Liver (tissue), 10 donors: ENCODE measurements at places on chromosomes 16 and 17.

- H3K36me3 ChIP-seq, result no peaks in the 10 kb centered on the region
- H3K27ac ChIP-seq, result no peak overlapping the region
- H3K4me3 ChIP-seq, result no peak overlapping the region
These were observed 38.4 kb downstream of the SRCIN1 start for GRCh38 chr17:38567350-38567749.

DNA sequence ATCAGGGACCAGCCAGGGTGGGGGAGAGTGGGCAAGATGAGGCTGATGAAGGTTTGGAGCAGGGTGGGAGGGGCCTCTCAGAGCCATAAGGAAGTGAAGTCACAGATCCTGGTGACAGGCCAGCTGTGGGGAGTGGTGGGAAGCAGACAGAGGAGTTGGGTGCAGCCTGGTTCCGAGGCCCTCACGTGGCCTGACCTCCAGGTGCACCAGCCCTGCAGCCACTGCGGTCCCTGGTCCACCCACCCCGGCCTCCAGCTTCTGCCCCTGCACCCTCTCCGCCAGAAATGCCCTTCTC is 3.9 kb upstream of the ZFPM1 start:
- H3K27ac ChIP-seq, result no peak overlapping the region
- H3K4me1 ChIP-seq, result peaks cover 3% of the 10 kb centered on the region
- no peaks in the 10 kb centered on the region for H3K36me3 ChIP-seq
- H3K4me3 ChIP-seq, result no peak overlapping the region
- no peaks in the 10 kb centered on the region for H3K27me3 ChIP-seq

DNA sequence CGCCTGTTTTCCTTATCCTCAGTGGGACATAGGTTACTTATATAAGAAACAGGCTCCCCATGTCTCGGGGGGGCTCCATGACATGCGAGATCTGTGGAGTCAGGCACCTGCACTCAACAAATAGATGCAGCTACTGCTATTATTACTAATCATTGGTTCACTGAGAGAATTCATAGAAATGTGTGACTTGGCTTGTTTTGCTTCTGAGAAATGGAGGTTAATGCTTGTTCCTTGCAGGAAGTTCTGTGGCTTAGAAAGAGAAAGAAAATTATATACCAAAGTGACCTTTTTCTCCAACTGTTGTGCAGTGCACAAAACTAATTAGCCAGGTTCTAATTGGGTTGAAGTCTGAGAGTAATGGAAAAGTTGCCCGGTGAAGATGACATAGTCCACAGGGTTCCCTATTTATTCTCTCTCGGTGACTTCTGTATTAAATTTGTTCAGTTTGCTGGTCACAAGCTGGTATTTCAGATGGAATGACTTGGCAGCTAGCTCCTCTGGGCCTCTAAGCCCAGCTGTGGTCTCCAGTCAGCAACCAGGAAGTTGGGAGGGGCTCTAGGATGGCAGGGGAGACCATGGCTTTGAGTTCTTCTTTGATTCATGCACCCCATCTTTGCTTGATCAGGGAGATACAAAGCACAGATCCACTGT is 17.6 kb upstream of the MAF start:
- DNase-seq, result no peak
- H3K4me3 ChIP-seq, result no peak overlapping the region
- H3K36me3 ChIP-seq, result no peaks in the 10 kb centered on the region
- H3K27ac ChIP-seq, result no peak overlapping the region

DNA sequence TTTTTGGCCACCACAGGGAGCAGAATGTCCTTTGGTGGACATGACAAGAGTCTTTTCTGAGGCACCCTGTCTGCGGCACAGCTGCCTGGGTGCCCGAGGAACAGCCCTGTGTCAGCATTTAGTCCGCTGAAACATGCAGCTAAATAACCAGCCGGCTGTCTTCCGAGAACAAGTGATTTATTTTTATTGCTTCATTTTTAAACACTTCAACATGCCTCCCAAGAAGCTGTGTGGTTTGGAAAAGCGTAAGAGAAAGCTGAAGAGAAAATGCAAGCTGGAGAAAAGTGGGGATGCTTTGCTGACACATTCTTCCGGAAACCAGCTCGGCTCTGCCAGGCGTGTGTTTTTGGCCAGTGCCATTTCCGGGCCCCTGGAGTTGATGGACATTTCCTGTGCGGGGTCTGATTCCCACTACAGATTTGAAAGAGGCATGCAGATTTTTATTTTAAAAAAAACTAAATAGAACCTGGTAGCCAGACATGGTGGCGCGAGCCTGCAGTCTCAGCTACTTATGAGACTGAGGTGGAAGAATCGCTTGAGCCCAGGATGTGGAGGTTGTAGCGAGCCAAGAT is 94.7 kb downstream of the SEC14L1 start:
- H3K36me3 ChIP-seq, result no peaks in the 10 kb centered on the region
- no peak for DNase-seq
- H3K27ac ChIP-seq, result no peak overlapping the region

DNA sequence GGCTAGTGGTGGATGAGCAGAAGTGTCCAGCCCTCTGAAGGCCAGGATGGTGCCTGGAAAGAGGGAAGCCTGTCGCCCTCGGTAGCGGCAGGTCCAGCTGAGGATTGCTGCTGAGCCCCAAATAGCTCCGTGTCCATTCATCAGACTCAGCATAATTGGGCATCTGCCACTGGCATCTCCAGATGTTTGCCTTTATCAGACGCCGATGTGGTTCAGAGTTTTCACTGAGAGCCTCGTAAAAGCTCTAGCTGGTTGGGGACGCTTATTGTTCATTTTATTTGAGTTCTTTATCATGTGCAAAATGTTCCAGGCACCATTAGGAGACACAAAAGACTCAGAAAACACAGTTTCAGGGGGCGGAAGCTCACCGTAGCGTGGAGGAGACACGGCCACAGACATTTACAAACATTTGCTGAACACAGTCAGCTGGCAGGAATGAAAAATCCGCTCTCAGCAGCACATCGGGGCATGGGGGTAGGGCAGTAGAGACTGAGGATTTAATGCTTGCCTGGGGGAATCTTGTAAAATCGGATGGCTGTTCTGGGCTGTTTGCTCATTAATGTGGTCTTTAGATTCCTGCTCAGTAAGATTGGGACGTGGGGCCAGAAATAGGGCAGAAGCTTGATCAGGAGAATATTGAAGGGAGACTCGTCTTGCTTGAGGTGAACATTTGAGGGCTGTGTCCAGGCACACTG is 41.7 kb downstream of the SMPD3 start:
- H3K4me3 ChIP-seq, result no peak overlapping the region
- H3K4me1 ChIP-seq, result peaks cover 23% of the 10 kb centered on the region

DNA sequence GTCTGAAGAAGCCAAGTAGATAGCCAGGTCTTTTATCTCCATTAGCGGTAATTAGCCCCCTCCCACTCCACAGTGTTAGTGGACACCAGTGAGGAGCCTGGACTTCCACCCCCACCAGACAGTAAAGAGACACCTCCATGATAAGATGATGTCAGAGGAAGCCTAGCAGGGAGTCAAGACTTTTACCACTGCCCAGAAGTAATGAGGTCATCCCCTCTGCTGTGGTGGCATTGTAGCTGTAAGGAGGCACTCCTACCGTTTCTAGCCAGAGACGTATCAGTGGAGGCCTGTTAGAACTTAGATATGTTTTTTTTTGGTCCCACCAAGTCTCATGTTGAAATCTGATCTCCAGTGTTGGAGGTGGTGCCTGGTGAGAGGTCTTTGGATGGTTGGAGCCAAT is 38.1 kb downstream of the PIK3R5 start:
- H3K36me3 ChIP-seq, result no peaks in the 10 kb centered on the region
- DNase-seq, result no peak
- no peaks in the 10 kb centered on the region for H3K27me3 ChIP-seq
- H3K27ac ChIP-seq, result no peak overlapping the region
- no peaks in the 10 kb centered on the region for H3K4me1 ChIP-seq
- H3K4me3 ChIP-seq, result no peak overlapping the region

DNA sequence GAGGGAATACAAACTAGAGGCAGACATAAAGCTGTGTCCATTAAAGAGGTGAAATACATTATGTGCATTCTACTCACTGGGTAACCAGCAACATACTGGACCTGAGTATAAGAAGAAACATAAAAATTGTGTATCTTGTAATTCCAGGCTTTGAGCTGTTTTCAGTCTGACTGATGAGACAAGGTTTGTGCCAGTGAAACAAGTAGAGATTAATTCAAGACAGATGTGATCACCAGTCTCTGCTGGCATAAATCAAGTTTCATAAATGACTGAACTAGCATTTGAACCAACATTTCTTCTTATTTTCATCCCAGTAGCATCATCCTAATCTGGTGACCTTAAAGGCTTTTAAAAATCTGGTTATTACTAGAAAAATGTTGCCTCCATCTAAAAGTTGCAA is 108.8 kb upstream of the RPL38 start:
- no peaks in the 10 kb centered on the region for H3K27me3 ChIP-seq
- H3K27ac ChIP-seq, result no peak overlapping the region
- no peak overlapping the region for H3K4me3 ChIP-seq
- H3K36me3 ChIP-seq, result no peaks in the 10 kb centered on the region
- DNase-seq, result no peak
- no peaks in the 10 kb centered on the region for H3K4me1 ChIP-seq

DNA sequence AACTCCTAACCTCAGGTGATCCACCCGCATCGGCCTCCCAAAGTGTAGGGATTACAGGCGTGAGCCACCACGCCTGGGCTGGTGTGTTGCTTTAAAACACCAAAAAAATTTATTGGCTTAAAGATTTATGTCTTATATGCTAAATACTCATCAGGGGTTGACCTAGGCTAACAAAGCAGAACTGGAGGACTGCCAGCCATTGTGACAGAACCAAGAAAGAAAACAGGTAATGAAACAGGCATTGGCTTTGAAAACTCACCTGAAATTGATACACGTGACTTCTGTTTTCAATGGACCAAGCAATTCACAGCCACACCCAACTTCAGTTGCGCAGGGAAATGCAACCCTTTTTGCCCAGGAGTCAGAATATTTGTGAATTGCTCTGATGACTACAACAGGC is 4.9 kb upstream of the PHAF1 start:
- no peak for DNase-seq
- no peaks in the 10 kb centered on the region for H3K27me3 ChIP-seq
- H3K36me3 ChIP-seq, result no peaks in the 10 kb centered on the region
- no peak overlapping the region for H3K27ac ChIP-seq
- H3K4me1 ChIP-seq, result peaks cover 3% of the 10 kb centered on the region

- H3K4me3 ChIP-seq, result no peak overlapping the region
- no peaks in the 10 kb centered on the region for H3K36me3 ChIP-seq
- H3K27ac ChIP-seq, result no peak overlapping the region
- no peaks in the 10 kb centered on the region for H3K27me3 ChIP-seq
These were observed 27.2 kb upstream of the IRF8 start for GRCh38 chr16:85871756-85872155.

GRCh38 chr16:12617401-12617819 is 186.3 kb downstream of the CPPED1 start:
- no peak for DNase-seq
- H3K4me3 ChIP-seq, result no peak overlapping the region
- no peaks in the 10 kb centered on the region for H3K36me3 ChIP-seq
- H3K27me3 ChIP-seq, result no peaks in the 10 kb centered on the region
- H3K4me1 ChIP-seq, result peaks cover 15% of the 10 kb centered on the region

DNA sequence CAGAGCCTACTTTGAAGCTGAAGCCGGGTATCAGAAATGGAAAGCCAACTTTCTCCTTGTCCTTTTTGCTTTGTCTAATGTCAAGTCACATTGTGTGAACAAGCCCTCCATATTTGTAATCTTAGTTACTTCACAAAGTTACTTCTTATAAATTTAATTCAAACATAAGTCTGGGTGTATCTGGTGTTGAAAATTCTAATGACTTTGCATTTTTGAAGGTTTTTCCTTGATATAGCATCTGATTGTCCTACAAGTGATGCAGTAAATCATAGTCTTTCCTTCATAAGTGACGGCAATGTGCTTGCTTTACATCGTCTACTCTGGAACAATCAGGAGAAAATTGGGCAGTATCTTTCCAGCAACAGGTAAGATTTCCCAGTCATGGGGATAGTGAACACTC is 36.9 kb downstream of the OMG start:
- H3K27ac ChIP-seq, result no peak overlapping the region
- H3K4me3 ChIP-seq, result no peak overlapping the region
- H3K27me3 ChIP-seq, result no peaks in the 10 kb centered on the region
- H3K4me1 ChIP-seq, result no peaks in the 10 kb centered on the region
- peaks cover 1% of the 10 kb centered on the region for H3K36me3 ChIP-seq
- DNase-seq, result no peak

GRCh38 chr16:2150418-2151187 is 2.2 kb downstream of the RAB26 start:
- DNase-seq, result no peak
- no peaks in the 10 kb centered on the region for H3K27me3 ChIP-seq
- no peak overlapping the region for H3K4me3 ChIP-seq
- H3K27ac ChIP-seq, result peak overlapping the region; percentile 38
- H3K36me3 ChIP-seq, result no peaks in the 10 kb centered on the region

DNA sequence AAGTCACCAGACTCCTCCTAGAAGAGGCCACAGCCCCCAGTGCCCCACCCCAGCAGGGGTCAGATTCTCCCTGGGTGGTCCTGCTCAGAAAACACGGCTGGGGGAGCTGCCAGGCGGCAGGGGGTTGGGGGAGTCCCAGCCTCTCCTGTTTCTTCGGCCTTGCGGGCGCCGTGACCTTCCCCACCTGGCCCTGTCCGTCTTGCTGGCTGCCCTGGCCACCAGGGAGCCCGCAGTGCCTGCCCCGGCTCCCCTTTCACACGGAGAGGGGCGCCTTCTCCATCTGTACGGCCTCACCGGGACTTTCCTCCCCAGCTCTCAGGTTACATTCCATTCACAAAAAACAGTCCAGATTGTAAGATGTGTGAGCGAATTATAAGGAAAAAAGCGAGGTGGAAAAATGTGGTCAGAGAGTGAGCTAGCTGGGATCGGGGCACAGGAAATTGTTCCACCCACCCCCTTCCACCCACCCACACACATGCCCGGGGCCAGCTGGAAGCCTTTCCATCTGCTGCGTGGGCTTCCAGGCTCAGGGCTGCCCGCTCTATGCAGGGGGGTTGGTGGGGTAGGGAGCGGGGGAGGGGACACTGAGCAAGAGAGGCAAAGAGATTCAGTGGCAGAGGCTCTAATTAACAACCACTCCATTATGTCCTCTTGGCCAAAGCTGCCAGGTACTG is 14.6 kb upstream of the CIBAR2 start:
- no peak for DNase-seq
- no peak overlapping the region for H3K4me3 ChIP-seq
- H3K4me1 ChIP-seq, result peaks cover 5% of the 10 kb centered on the region
- H3K36me3 ChIP-seq, result no peaks in the 10 kb centered on the region

DNA sequence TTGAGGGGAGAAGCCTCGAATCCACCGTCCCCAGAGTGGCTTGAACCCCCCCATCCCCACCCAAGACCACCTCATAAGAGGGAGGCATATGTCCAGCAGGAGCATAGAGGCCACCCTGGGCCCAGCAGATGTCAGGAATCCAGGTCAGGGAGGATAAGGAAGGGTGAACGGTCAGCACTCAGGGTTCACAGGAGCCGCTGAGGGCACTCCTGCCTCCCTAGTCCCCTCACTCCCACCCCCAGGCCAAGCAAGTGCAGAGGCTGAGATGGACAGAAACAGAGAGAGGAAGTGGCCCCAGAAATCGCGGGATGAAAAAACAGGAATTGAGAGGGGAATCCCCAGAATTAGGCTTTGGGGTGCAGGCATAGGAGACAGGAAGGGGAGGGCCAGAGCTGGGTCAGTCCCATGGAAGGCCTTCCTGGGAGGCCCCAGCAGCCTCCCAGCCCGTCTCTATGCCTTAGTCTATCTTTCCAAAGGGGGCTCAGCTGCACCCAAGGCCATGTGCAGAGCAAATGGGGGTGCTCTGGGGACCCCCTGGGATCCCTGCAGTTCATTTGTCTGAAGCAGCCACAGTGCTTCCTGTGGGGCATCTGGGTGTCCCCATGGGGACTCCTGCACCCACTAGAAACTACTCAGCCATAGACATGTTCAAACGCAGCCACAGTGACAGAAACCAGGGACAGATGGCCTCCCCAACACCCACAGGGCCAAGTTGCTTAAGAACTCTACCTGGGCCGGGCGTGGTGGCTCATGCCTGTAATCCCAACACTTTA is 1.7 kb downstream of the CMTM3 start:
- peaks cover 2% of the 10 kb centered on the region for H3K4me1 ChIP-seq
- no peaks in the 10 kb centered on the region for H3K27me3 ChIP-seq
- H3K4me3 ChIP-seq, result peak overlapping the region; percentile 70
